OCI-M1 (cell line): ENCODE measurements at places on chromosomes 3 and 15.

GRCh38 chr15:61908241-61908640 is 152.0 kb downstream of the VPS13C start:
- no peak for DNase-seq

DNA sequence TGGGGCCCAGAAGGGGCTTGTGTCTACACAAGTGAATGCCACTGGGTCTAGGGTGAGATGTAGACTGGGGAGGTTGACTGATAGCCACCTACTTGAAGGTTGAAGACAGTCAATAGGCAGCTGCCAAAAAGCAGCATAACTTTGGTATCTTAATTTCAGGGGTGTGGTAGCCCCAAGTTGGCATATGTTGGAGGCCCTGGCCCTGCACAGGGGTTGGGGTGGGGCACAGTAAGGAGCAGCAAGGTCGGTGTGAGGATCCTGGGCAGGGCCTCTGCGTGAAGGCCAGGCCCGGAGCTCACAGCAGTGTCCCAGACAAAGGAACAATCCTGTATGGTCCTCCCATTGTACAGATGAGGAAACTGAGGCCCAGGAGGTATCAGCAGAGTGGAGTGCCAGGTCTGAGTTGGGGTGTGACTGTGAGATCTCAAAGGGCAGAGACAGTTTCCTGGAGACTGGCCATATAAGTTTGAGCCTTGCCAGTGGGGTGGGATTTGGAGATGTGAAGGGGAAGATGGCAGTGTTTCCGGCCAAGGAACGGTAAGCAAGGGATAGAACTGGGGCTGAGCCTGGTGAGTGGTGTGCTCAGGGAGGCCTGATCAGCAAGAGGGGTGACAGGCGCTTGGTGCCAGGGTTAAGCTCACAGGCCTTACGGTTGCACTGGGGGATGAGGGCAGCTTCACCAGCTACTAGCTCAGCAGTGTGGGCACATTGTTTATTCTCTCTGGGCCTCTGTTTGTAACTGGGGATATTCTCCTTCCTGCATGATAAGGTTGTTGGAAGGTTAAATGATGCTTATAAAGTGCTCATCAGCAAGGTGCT is 1.7 kb downstream of the KLHL40 start:
- DNase-seq: no peak

DNA sequence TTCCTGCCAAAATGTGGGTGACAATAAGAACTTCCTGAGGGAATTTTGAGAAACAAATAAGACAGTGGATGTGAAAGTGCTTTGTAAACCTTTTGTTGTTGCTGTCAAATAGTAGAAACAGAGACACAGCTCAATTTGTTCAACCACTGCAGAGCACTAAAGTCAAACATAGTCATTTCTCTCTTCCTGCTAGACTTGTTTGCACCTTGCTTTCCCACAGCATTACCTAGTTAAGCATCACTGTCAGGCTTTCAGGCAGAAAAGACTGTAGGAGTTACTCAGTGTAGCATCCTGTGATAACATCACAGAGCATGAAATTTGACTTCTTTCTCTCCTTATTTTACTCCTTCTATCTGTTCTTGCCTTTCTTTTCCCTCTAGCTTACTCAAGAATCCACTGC is 27.1 kb downstream of the SLC12A1 start:
- no peak for DNase-seq

GRCh38 chr3:184233127-184233843 is 3.9 kb downstream of the VWA5B2 start:
- no peak for DNase-seq

GRCh38 chr3:77491961-77492360 is 452.1 kb downstream of the ROBO2 start:
- DNase-seq: no peak

DNA sequence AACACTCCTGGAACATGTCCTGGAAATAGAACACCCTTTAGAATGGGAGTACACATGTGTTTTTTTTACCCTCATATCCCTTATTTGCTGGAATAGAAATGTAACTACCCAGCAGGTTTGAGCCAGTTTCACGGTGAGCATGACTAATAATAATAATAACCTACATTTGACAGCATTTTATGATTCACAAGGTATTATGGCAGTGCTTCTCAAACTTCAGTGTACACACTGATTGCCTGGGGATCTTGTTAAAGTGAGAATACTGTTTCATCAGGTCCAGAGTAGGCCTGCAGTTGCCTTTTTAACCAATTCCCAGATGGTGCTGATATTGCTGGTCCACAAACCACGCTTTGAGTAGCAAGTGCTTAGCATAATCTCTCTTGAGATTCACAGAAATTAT is 63.9 kb downstream of the NFKBIZ start:
- no peak for DNase-seq

DNA sequence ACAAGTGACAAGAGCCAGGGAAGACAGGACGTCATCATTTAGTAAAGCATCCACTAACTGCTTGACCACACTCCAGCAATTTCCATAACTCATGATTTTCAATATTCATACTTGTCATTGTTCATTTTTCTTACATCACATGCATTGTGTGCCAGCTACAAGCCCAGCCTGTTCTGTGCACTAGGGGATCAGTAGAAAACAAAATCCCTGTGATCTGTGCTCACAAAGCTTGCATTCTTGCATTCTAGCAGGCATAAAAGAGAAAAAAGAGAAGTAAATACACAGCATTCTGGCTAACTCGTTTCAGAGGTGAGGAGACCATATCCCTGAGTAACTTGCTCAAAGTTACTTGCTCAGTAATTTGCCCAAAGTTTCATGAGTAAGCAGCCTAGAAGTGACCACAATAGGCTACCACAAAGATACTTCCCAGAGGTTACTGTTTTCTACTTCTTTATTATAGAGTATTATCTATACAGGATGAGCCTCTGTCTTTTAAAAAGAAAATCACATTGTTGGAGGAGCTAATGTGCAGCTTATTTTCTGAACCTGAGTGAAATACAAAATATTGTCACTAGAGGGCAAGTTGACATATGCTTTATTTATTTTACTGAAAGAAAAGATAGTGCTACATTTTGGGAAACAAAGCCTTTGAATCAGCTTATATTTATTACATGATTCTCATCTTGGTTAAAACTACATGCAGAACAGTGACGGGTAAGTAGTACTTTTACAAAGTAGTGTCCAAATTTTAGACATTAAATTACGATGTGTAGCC is 701.4 kb upstream of the LMCD1 start:
- DNase-seq: peak; percentile 82

DNA sequence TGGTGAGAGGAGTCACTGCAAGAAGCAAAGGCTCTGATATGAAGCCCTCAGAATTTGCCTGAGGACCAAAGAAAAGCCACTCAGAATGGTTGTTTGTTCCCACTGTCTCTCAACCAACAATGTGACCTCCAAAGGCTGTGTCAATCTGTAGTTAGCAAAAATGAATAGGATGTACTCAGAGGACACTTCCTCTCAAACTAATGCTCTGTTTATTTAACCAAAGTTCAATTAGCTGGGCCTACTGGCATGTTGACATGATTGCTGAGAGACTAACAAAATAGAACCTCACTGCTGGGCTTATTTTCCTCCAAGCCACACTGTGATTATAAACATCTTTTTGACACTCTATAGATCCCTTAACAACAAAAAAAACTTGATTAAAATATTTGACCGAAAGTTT is 522.5 kb downstream of the OCA2 start:
- no peak for DNase-seq

DNA sequence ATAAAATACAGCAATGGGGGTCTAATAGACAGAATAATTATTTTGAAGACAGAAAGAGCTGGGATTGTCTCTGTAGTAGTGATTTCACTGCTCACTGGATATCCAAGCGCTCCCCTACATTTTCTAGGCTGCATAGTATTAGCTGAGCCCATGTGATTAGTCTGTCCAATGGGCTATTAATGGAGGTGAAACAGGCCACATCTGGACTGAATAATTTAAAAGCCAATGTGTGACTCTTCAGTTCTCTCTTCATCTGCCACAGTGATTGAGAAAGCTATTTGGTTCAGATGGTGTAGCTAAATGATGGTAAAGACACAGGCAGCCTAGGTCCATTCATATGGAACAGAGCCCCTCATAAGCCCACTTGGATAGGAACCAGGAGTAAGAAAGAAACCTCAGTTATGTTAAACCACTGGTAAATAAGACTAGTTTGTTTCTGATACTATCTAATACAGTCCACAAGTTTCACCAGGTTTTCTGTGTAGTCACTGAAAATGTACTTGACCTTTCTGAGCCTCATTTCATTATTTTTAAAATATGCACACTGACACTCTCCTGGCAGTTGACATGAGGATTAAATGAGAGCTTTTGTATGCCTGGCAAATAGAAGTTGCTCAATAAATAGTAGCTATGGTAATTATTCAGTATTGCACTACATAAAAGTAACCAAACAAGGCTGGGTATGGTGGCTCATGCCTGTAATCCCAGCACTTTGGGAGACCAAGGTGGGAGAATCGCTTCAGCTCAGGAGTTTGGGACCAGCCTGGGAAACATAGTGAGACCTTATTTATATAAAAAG is 17.0 kb upstream of the STT3B start:
- no peak for DNase-seq

DNA sequence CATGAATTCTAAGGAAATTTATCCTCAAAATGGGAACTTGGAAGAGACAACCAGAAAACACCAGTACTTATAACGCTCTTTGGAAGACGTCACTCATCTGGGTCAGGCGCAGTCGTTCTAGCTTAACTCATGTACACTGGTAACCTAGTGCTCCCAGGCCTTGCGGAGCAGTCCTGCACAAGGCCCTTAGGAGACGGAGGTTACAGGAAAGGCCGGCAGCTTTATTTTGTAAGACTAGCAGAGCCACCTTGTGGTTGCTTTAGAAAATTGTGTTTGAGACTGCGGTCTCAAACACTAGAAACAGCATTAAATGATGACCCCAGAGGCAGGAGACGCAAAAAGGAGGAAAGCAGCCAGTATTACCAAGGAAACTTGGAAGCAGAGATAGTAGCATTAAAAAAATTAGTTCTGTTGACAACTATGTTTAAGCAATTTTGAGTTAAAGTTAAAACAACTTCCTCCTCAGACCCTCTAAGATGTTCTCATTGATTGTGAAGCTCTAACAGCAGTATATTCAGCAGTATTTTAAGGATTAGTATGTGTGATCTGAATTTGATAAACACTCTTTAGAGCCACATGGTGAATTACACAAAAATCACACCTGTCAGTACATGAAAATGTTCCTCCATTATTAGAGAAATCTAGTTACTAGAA is 141.9 kb upstream of the C2CD4B start:
- DNase-seq: peak; percentile 85

DNA sequence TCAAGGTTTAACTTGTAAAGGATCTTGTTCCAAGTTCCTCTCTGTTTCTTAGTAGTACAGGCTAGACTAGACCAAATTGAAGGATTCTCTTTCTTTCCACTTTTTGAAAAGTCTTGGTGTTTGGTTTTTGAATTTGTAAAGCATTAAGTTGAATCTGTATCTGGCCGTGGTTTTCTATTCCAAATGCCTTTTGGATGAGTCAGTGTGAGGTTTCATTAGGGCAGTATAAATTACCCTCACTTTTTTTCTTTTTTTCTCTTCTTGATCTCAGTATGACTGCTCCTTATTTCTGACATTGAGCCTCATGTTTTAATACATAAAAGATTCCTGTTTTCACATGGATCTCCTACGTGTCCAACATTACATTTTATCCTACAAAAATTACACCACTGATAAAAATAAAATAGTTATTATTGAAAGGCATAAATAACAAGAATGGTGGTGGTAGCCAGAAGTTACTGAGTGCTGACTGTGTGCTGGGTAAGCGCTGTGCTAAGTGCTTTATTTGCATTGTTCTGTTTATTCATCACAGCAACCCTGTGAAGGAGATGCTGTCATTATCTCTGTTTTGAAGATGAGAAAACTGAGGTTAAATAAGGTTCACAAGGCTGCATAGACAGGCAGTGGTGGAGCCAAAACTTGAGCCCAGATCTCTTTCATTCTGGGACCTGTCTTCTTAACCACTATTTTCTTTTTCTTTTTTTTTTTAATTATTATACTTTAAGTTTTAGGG is 48.3 kb downstream of the MITF start:
- peak; percentile 17 for DNase-seq

DNA sequence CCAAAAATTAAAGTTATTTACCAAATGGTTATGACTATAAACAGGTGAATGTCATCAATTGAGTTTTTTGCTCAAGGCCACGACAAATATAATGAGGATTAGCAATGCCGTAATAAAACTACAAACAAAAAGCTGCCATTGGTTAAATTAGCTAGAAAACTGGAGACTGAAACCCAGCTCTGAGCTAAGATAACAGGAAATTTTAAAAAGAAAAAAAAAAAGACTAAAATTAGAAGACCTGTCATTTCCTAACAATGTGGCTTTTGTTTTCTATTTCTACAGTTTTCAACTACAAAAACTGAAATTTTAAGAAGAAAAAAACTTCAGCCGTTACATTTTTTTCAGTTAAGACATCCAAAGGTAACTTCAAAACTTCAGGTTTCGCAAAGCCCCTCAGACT is 9.7 kb downstream of the SLC12A6 start:
- DNase-seq: no peak

- DNase-seq: no peak
Measured at GRCh38 chr3:172099495-172099808, 60.1 kb downstream of the FNDC3B start.

DNA sequence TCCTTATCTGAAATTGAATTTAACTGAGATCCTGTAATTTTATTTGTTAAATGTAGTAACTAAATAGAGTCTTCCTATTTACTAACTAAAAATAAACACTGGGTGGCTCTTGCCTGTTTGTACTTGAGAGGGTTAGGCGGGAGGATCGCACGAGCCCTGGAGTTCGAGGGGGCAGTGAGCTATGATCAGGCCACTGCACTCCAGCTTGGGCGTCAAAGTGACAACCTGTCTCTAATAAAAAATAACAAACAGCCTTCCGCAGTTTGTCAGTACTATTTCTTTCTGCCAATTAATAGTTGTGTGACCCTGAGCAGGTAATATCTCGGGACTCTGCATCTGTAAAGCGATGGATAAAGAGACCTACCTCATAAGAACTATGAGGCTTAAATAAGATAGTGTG is 768 bp upstream of the PDE12 start:
- DNase-seq: no peak

DNA sequence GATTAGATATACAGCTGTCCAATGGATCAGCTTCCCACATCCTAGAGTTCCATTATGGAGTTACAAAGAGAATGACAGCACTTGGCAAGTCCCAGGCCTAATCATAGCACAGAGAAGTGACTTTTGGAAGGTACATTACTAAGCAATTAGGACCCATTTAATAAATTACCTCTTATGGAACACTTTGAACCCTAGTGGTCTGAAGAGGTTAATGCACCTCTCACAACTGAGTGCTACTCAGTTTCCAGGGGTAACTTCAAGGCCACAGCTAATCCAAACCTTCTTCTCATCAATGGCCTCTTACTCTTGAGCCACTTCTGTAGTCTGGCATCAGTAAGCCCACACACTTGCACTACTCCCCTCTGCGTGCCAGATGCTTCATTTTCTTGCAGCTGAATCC is 34.9 kb upstream of the MEIS2 start:
- DNase-seq: peak; percentile 31

DNA sequence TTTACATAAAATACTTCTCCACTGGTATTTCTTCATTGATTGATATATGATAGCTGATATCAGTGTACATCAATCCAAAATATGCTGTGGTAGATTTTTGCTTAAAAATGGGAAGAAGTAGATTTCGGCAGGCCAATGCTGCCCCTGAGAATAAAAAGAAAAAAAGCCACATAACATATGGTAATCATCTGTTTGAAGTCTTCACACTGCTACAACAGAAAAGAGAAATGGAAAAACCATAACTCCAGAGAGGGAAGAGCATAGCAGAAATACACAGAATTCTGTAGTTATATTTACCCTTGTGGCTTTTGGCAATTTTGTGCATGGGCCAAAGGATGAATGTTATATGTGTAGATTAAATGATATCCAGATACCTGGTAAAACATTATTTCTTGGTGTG is 143.1 kb upstream of the KCNMB2 start:
- DNase-seq: no peak

GRCh38 chr3:10602769-10603768 is 97.7 kb upstream of the ATP2B2 start:
- DNase-seq: peak; percentile 17
